Effector memory CD8-positive, alpha-beta T cell (primary cell): ENCODE measurements at places on chromosomes 12 and 14.

DNA sequence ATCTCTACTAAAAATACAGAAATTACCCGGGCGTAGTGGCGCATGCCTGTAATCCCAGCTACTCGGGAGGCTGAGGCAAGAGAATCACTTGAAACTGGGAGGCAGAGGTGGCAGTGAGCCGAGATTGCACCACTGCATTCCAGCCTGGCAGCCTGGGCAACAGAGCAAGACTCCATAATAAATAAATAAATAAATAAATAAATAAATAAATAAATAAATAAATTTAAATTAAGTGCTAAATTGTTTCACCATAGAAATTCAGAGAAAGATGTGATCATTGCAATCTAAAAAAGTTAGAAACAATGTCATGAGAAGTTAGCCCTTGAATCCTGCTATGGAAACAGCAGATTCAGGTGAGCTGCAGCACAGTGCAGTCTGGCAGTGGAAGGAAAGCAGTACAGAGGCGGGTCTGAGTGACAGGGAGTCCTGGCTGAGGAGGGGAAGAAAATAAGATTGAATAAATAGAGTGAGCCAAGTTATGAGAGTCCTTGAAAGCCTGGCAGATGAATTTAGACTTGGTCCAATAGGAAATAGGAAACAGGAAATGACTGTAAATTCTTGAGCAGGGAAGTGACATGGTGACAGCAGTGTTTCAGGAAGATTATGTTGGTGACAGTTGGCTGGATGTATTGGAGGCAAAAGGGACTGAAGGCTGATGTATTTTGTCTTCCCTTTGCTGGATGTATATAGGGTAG is 241.5 kb downstream of the GXYLT1 start:
- no peaks in the 10 kb centered on the region for H3K36me3 ChIP-seq
- H3K4me1 ChIP-seq, result no peaks in the 10 kb centered on the region
- no peak overlapping the region for H3K27ac ChIP-seq
- H3K27me3 ChIP-seq, result peaks cover 1% of the 10 kb centered on the region
- H3K4me3 ChIP-seq, result no peak overlapping the region

DNA sequence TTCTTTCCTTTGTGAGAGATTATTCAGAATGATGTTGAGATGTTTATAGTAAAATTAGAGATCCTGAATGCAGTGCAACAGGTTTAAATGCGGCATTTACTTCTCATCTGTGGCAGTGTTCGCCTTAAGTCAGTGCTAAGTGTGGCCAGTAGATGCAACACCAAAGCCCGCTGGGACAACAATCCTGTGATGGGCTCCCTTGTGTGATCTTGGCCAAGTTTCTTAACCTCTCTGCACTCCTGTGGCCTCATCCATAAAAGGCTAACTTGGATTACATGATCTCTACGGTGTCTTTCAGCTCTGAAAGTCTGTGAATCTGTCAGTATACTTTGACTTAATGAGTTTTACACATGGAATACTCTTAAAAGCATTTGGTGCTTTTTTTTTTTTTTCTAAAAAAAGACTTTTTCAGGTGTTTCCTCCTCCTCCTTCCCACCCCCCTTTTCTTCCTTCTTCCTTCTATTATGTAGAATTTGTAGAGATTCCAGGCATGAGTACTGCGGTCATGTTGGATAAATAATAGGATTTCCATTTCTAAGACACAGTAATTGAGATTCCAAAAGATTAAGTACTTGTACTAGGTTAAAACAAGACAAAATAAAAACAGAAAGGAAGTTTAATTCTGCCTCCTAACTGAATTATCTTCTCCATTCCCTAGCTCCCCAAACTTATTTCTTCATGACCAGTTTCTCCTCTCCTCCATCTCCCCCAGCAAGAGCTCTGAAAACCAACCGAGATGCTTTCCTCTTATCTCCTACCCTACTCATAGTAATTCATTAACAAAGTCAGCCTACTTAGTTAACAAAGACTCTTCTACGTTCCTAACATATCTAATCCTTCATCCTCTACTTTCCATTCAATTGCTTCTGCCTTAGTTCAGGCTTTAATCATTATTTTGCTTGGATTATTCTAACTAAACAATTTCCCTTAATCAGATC is 42.2 kb upstream of the NAV3 start:
- H3K36me3 ChIP-seq, result no peaks in the 10 kb centered on the region
- H3K27me3 ChIP-seq, result no peaks in the 10 kb centered on the region
- no peak overlapping the region for H3K27ac ChIP-seq
- DNase-seq, result no peak
- no peaks in the 10 kb centered on the region for H3K4me1 ChIP-seq

GRCh38 chr14:75539162-75539560 is 16.9 kb downstream of the BATF start:
- peak overlapping the region; percentile 98 for H3K27ac ChIP-seq
- peaks cover 24% of the 10 kb centered on the region for H3K36me3 ChIP-seq
- no peaks in the 10 kb centered on the region for H3K27me3 ChIP-seq

GRCh38 chr14:92984082-92984788 is 61.3 kb downstream of the CHGA start:
- peaks cover 10% of the 10 kb centered on the region for H3K4me1 ChIP-seq
- peaks cover 10% of the 10 kb centered on the region for H3K36me3 ChIP-seq
- no peak overlapping the region for H3K27ac ChIP-seq
- no peak for DNase-seq
- no peak overlapping the region for H3K4me3 ChIP-seq

GRCh38 chr12:68959891-68960464 is 27.0 kb upstream of the CPM start:
- no peak for DNase-seq
- no peaks in the 10 kb centered on the region for H3K27me3 ChIP-seq
- peaks cover 7% of the 10 kb centered on the region for H3K4me1 ChIP-seq
- H3K27ac ChIP-seq, result no peak overlapping the region
- H3K36me3 ChIP-seq, result no peaks in the 10 kb centered on the region

DNA sequence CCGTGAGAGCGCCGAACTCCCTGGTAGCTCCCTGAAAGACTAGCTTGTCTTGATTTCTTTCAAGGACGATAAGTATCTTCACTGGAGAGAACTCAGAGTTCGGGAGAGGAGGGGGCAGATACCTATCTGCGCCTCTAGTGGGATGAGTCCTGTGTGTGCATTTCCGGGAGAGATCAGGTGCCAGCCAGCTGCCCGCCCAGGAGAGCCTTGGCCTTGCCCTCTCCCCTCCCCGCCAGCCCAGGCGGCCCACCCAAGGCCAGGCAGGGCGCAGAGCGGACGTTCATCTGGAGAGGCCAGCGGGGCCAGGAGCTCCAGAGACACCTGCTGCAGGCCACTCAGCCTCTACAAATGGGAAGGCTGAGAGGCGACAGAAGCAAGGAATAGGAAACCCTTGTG is 1.0 kb downstream of the CD9 start:
- no peak for DNase-seq
- peaks cover 11% of the 10 kb centered on the region for H3K4me1 ChIP-seq
- H3K4me3 ChIP-seq, result peak overlapping the region; percentile 3
- H3K27ac ChIP-seq, result no peak overlapping the region

DNA sequence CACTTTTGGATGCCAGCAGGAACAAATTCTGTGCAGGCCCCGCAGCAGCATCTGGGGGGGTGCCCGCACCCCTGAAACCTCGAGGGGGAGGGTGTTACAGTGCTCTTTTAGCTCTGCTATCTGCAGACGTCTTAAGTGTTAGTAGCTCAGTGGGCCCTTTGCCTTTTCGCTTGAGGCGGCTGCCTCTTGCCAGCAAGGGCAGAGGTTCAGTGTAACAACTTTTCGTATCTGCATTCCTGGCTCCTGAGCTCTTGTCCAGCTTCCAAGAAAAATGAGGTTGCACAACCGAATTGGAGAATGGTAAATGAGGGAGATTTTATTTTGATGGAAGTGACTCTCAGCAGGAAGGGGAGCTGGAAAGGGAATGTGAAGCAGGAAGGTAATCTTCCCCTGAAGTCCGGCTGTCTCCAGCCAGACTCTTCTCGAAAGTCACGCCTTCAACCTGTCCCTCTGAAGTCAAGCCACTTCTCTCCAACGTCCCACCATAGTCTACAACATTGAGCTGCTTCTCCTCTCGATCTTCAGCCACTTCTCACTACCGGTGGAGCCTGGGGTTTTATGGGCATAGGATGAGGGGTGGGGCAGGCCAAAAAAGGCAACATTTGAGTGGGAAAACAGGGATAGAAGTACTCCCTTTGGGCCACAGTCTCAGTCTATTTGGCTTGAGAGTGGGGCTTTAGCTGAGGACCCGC is 17.8 kb downstream of the TAS2R50 start:
- no peak overlapping the region for H3K27ac ChIP-seq
- H3K27me3 ChIP-seq, result no peaks in the 10 kb centered on the region
- DNase-seq, result no peak
- no peak overlapping the region for H3K4me3 ChIP-seq
- H3K36me3 ChIP-seq, result no peaks in the 10 kb centered on the region

- H3K27me3 ChIP-seq, result peaks cover 35% of the 10 kb centered on the region
- H3K36me3 ChIP-seq, result peaks cover 4% of the 10 kb centered on the region
- no peak for DNase-seq
- no peak overlapping the region for H3K27ac ChIP-seq
- no peak overlapping the region for H3K4me3 ChIP-seq
Measured at GRCh38 chr14:76834241-76834661, 8.0 kb downstream of the LRRC74A start.

DNA sequence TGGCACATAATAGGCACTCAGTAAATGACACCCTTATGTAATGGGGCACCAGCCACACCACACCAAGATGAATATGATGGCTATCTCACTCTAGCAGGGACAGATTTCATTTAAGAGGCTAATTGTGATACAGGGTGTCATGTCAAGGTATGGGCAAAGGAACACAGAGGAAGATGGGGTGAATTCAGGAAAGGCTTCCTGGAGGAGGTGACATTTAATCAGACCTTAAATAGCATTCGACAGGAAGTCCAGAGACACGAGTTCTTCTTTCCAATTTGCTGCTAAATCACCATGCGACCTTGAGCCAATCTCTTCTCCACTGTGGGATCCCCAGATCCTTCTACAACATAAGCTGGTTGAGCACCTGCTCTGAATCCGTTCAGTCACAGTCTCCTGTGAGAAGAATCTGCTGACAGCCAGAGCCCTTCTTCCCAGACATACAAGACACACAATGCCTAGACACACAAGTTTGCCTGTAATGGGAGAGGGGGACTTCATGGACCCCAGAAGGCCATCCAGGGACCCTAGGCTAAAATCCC is 1.5 kb upstream of the DTX1 start:
- H3K27me3 ChIP-seq, result no peaks in the 10 kb centered on the region
- no peak for DNase-seq
- no peak overlapping the region for H3K27ac ChIP-seq
- peaks cover 3% of the 10 kb centered on the region for H3K36me3 ChIP-seq
- H3K4me1 ChIP-seq, result peaks cover 4% of the 10 kb centered on the region

DNA sequence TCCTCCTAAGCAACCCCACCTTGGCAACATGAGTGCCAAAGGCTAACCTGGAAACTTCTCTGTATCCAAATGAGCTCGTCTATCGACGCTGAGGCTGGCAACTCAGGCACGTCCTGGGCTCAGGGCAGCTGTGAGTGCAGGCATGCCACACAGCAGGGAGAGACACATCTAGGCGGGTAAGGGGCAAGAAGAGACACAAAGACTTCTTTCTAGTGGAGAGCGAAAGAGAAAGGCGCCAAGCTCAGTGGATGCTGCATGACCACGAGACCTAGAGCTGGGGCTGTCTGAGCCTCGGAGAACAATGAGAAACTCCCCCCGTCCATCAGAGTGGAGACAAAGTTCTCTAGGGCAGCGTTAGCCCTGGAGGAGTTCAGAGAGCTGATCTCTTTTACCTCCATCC is 170.4 kb downstream of the CALM1 start:
- no peak overlapping the region for H3K27ac ChIP-seq
- no peak overlapping the region for H3K4me3 ChIP-seq
- no peaks in the 10 kb centered on the region for H3K36me3 ChIP-seq
- no peaks in the 10 kb centered on the region for H3K4me1 ChIP-seq
- H3K27me3 ChIP-seq, result no peaks in the 10 kb centered on the region

DNA sequence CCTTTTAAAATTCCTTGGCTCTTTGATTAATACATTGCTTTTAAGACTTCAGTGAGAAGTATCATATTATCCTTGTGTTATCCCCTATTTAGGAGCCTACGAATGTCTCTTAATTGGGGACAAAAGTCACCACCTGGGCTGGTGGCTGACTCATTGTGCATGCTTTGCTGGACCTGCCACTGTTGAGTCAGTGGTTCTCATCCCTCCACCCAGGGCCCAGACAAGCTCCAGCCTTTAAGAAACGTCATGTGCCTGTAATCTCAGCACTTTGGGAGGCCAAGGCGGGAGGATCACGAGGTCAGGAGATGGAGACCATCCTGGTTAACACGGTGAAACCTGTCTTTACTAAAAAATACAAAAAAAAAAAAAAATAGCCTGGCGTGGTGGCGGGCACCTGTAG is 57.9 kb downstream of the OTX2 start:
- peaks cover 17% of the 10 kb centered on the region for H3K27me3 ChIP-seq
- H3K36me3 ChIP-seq, result no peaks in the 10 kb centered on the region
- H3K27ac ChIP-seq, result no peak overlapping the region
- no peaks in the 10 kb centered on the region for H3K4me1 ChIP-seq
- no peak overlapping the region for H3K4me3 ChIP-seq

- H3K27me3 ChIP-seq, result no peaks in the 10 kb centered on the region
- no peaks in the 10 kb centered on the region for H3K36me3 ChIP-seq
- no peak overlapping the region for H3K4me3 ChIP-seq
- no peak for DNase-seq
- H3K4me1 ChIP-seq, result peaks cover 37% of the 10 kb centered on the region
Measured at GRCh38 chr14:93969082-93969828, 7.1 kb downstream of the ASB2 start.

- H3K27ac ChIP-seq, result no peak overlapping the region
- no peaks in the 10 kb centered on the region for H3K36me3 ChIP-seq
- H3K27me3 ChIP-seq, result peaks cover 6% of the 10 kb centered on the region
- H3K4me1 ChIP-seq, result no peaks in the 10 kb centered on the region
- no peak overlapping the region for H3K4me3 ChIP-seq
- DNase-seq, result no peak
Measured at GRCh38 chr14:54200726-54201125, 196.1 kb upstream of the CDKN3 start.

DNA sequence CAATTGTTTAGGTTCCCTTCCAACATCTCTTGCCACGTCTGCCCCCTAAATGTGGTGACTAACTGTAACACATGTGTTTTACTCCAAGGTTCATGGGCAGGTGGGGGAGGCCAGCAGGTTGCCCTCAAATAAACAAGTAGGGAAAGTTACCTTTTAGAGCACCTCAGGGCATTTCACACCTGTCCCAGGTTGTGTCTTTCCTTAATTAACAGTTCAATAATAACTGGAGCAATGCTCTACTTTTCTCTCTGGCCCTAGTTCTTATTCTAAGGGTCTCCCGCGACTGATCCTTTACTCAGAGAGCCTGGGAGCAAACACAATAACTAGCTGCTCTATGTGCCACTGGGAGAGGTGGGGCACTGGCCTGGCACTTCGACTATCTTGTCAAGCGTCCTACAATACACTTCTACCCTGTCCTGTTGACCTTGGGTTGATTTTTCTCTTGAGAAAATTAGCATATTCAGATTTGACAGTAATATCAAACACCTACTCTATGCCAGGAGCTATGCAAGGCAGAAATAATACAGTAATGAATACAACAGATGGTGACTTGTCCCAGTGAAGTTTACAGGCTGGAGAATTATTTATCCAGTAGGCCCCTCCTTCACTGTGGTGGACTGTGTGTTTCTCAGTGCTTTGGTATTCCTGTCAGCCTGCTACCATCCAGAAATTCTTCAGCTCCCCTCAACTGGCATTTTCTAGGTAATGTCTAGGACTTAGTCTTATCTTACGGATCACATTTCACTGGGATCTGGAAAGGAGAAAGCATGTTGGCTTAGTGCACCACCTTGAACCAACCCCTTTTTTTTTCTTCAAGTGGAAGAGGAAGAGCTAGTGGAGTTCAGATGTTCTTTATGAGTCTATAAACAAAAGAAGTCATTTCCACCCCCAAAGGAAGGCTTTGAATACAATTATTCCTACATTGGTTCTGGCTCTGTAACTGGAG is 202.6 kb downstream of the CRADD start:
- H3K36me3 ChIP-seq, result no peaks in the 10 kb centered on the region
- H3K27ac ChIP-seq, result peak overlapping the region; percentile 39
- H3K4me1 ChIP-seq, result peaks cover 5% of the 10 kb centered on the region
- H3K27me3 ChIP-seq, result no peaks in the 10 kb centered on the region
